ENCODE measurements at places on chromosomes 7 and 10.

DNA sequence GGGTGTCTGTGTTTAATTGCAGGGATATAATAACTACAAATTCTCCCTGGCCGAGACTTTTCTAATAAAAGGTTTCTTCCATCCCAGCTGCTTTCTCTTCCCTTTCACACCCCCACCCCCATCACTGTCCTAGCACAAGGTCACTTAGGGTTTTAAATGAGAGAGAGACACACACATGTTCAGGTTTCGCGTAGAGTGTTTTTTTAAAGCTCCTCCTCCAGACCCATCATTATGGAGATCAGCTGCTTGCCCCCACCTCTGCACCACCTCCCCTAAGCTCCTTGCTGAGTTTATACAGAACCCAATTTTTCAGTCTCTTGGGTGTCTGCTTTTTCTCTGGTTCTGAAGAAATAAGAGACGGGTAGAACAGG, 18.6 kb downstream of the LRMDA start:
- DNase-seq, result no peak

- peak; percentile 88 for DNase-seq
Observed at GRCh38 chr7:6272481-6273323, at the start of gene CYTH3. Gene CYTH3 (minus strand): TSS chr7:6272624. CDS start chr7:6272507, 117 bp downstream.

- no peak for DNase-seq
Observed at GRCh38 chr10:106761906-106762305, 402.6 kb downstream of the SORCS1 start.

DNA sequence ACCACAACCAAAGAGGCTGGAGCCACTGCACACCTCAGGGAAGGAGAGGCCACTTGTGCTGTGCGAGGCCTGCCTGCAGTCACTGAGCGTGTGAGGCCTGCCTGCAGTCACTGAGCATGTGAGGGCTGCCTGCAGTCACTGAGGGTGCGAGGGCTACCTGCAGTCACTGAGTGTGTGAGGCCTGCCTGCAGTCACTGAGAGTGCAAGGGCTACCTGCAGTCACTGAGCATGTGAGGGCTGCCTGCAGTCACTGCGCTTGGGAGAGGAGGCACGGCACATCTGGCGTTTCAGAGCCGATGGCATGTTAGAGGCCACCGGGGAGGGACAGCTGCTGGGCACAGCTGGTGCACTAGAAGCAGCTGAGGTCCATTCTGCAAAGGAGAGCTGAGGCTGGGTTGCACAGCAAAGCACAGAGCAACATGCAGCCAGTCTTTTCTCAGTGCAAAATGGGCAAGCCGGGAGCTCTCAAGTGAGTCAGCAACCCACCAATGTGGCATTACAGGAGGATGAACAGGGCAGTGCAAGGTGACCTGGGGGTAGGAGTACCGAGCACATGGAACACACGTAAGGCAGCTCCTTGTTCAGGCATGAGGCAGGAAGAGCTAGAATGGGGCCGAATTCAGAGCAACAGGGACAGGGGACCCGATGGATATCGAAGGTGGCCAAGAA, 540.1 kb downstream of the PTPRN2 start:
- no peak for DNase-seq

DNA sequence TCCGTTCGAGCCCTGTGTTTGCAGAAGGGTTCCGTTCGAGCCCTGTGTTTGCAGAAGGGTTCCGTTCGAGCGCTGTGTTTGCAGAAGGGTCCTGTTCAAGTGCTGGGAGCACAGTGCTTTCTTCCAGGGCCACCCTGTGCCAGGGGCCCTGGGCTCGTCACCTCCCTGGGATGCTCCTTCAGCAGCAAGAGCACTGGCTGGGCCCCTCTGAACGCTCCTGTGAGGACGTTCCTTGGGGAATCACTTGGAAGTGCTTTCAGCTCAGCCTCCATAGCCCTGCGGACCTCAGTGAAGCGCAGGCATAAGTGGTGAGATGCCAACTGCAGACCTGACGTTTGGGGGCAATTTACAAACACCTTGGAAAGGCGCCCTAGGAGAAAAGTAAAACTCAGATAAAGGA, 103.6 kb downstream of the DYNC2I1 start:
- no peak for DNase-seq

DNA sequence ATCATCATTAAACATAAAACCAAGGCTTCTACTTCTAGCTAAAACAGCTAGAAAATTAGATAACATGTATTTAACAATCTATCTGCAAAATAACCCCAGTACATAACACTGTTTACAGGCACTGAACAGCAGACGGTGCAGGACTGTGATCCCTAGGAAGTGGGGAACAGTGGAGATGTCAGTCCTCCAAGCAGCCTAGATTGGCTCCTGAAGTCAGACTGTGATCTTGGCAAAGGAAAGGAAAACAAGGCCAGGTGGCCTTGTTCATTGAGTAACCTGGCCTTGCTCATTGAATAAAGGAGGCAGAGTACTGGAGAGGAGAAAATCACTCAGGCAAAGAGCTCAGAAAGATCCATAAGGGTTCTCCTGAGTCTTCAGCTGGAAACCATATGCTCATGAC, 77.7 kb upstream of the DIP2C start:
- DNase-seq, result no peak

GRCh38 chr10:129464251-129464650, 2.8 kb upstream of the MGMT start:
- DNase-seq, result no peak

DNA sequence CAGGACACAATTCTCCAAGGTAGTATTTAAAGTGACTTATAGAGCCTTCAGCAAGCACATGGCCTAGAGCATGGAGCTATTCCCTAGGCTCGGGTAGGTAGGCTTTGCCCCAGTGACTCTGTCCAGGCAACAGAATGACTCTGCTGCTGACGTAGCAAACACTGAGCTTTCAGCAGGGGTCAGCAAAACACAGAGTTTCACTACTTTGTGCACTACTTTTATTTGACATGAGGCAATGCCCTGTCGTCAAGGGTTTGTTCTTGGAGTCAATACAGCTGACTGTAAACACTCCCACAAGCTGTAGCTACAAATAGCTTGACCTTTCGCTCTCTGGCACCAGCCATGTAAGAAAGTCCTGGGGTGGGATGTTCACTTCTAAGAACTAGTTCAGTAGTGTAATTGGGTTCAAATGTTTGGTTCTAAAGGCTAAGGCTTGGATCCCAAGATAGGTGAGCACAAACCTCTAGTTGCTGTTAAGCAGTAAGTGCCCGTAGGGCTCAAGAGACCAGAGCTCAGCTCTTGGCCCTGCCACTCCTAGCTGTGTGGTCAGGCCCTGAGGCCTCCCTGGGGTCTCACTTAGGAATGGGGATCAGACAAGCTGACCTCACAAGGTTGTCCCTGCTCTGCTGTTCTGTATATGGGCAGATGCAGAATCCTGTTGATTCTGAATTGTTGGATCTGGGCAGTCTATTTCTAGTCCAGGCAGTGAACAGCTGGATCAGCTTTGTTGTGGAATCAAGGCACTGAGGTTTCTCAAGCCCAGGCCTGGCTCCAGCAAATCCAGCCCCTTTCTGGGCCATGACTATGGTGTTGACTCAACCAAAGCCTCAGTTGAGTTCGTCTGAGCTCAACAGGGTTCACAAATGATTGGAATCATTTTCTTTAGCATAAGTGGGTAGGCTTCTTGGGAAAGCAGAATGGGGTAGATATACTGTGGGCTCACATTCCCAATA, 10.7 kb downstream of the NODAL start:
- DNase-seq, result no peak

DNA sequence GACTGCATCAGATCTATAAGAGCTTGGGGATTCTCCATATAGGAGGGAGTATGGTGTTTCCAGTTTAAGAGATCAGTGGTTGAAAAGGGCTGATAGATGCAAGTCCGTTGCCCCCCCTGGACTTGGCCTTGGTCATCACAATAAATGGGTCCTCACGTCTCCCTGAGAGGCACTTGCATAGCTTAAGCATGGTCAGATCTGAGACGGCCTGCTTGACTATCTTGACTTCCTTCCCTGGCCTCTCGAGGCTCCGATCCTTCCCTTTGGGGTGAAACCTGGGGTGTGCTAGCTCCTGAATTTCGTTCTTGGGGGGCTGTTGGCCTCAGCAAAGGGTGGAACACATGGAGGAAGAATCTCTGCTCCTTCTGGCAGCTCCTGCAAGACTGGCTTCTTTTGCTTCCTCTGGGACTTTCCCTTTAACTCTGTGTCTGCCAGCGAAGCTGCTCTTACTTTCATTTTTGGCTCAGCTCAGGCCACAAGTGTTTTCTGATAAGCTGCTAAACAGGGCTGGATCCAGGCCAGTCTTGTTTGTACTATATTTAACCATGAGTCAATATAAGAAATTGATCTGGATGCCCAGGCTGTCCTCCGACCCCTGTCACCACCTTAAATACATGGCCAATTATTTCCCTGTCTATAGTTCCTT, 11.2 kb upstream of the ZNF485 start:
- peak; percentile 92 for DNase-seq

DNA sequence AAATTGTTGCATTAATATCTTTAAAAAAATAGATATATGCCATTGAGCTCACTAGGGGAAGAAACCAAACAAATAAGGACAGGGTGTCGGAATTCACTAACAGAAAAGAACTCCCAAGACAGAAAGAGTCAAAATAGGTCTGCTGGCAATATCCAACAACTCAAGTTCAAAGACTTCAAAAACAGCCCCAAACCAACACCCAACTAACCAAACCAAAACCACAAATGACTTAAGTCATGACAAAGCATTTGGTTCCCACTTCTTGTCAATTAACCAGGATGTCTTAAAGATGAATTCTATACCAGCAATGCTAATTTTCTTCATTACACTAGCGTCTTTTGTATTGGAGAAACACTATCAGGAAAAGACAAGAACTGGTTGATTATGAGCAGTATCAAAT, 249.0 kb upstream of the PLXNA4 start:
- no peak for DNase-seq

GRCh38 chr10:58385784-58386112, 538 bp downstream of the TFAM start:
- DNase-seq, result peak; percentile 18

GRCh38 chr7:5750031-5750653, 31.3 kb downstream of the RNF216 start:
- DNase-seq, result no peak

- DNase-seq, result no peak
Observed at GRCh38 chr10:73161662-73162061, 6.1 kb downstream of the ECD start.

GRCh38 chr7:132072165-132072564, 504.1 kb downstream of the PLXNA4 start:
- DNase-seq, result no peak

DNA sequence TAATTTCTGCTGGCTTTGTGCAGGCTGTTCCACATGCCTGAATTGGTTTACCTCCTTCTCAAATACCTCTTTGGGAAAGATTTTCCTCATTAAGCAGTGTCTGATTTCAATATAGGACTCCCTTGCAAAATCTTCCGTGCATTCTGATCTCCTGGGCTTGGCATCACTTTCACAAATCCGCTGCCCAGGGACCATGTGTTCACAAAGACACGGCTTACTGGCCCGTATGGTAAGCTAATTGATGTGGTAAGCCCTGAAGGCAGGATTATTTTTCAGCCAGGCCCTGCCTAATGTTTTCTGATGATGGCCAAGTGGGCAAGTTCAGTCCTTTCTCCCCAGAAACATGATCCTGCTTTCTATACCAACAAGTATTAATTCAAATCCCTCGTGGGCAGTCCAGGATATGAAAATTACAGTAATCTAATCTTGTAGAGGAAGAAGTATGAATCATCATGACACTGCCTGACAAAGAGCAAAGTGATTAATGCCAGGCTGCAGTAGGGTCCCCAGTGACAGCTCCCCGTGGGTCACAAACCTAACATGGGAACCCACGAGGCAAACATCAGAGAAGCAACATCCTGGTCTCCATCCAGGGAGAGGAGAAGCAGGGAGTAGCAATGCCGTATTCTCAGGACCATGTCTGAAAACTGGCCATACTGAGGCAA, 11.6 kb upstream of the SVIL start:
- no peak for DNase-seq

- DNase-seq, result no peak
Observed at GRCh38 chr7:86778271-86778670, 134.6 kb downstream of the GRM3 start.

- DNase-seq, result peak; percentile 86
Observed at GRCh38 chr10:69088801-69089501, 1.0 kb downstream of the SRGN start.

- DNase-seq, result no peak
Observed at GRCh38 chr7:6651851-6652445, 14.8 kb downstream of the ZNF316 start.

DNA sequence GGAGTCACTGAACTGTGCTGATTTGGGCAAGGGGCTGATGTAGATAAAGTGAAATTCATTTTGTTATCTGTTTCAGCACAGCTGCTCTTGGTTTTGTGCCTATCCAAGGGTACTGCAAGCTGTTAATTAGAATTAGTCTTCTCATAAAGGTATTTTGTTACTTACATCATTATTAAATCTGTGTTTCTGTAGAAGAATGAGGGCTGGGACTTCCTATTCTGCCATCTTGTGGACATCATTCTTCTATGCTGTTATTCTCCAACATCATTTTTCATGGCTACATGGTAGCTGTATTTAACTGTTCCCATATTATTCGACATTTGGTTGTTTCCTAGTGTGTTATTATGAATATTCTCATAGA, 76.2 kb upstream of the CCDC71L start:
- no peak for DNase-seq

DNA sequence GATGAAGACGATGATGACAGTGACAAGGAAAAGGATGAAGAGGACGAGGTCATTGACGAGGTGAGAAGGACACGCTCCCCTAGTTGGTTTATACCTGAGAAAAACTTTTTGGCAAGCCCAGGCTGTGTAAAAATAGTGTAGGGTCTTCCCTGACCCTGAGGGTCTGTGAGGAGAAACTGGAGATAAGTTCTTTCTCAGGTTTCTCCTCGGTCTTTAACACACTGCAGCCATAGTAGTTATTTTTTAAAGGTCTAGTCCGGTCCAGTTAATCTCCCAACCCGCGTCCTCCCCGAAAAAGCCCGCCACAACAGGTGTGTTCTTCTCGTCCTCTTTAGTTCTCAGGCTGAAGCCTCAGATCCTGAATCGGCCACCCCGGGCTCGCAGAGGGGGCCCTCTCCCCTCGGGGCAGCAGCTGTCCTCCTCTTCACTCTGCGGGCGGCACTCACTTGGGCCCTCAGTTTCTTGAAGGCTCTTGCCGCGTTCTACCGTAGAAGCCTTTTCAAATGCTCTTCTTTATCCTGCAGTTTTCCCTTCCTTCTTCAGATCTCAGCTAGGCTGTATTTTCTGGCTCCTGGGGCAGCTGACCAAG, 411 bp downstream of the BCCIP start:
- DNase-seq, result peak; percentile 13
